ENCODE measurements at places on chromosomes 4 and X.
A peak's percentile ranks its signal among the peaks of the same experiment; 100 is the strongest.

- DNase-seq, result no peak
These were observed 21.6 kb downstream of the CENPU start for GRCh38 chr4:184712322-184712721.

GRCh38 chrX:79161655-79162054 is 17.2 kb downstream of the GPR174 start:
- DNase-seq, result no peak

GRCh38 chrX:7146020-7146702 is 1.4 kb upstream of the STS start:
- DNase-seq, result no peak

DNA sequence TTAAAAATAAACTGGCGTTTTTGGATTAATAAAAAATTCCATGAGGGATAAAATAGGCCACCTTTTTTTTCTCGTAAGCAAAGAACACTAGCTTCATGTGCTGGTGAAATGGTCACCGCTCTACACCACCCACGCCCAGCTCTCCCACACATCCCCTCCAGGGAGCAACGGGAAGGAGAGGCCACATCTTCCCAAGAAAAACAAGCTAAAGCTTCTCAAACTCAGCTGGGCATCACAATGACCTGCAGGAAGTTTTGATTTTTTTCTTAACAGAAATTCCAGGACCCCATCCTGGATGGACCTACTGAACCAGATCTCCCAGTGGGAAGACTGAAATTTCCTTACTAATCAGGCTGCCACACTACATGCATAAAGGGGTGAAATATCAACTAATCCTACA is 9.8 kb downstream of the TSPAN5 start:
- DNase-seq, result no peak

DNA sequence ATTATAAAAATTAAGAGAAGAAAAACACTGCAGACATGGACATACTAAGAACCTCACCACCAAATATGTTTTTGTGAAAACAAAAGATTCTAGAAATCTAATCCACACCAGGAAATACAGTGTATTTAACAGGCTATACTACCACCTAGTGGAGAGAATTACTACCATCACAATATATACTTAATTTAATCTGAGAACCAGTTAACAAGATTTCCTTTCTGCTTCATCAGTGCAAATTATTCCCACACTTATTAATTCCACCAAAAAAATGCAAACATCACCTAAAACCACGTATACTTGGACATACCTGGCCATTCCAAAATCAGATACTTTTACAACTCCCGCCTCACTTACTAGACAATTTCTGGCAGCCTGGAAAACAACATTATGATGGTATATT is 7.0 kb upstream of the TXK start:
- DNase-seq, result peak; percentile 33

DNA sequence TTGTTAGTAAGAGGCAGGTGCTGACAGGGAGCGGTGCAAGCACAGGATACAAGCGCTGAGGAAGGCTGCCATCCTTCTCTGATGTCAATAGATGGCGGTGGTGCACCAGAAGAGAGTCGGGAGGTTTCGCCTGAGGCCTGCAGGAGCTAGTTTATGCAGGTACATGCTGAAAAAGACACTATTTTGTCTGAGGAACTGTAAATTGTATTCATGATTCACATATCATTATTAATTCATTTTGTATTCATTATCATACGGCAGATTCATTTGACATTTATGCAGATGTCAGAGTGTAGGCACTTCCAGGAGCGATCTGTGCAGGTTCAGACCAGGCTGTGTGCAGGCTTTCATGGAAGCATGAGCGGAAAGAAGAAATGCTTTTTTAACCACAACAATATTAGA is 824.0 kb downstream of the STIM2 start:
- peak; percentile 41 for DNase-seq

DNA sequence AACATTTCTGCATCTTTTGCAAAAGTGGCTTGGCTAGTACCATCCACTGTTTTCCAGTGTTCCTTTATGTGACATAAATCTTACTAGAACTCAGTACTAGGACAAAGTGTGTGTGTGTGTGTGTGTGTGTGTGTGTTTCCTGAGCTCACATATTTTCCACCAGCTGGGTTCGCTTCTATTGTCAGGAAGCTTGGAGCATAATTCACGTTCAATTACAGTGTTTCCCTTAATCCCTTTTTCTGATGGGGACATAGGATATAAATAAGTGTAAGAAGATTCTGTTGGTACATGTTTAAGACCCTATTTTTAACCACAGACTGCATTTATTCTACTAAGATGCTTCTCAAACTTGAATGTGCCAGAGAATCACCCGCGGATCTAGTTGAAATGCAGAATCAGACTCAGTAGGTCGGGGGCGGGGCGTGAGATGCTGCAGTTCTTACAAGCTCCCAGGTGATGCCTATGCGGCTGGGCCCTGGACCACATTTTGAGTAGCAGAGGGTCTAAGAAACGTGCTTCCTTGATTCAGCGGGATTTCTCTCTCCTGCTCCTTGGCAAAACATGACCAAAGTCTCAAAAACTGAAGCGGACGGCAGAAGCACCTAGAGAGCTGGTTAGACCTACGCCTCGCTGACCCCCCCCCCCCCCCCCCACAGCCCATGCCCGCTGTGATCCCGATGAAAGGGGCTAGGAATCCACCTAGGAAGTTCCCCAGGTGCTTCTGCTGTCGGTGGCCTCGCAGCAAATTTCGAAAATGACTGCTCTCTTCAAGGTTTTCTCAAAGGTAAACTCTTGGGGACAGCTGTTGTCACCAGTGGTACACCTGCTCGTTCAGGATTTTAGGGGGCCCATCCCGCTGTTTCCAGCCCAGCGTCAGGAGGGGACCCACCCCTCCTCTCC is 797 bp downstream of the CD99L2 start:
- DNase-seq, result peak; percentile 68

GRCh38 chrX:38055170-38055847 is 49.0 kb downstream of the SYTL5 start:
- DNase-seq, result no peak

GRCh38 chr4:74202062-74202586 is 44.2 kb downstream of the MTHFD2L start:
- DNase-seq, result no peak

- peak; percentile 35 for DNase-seq
These were observed 50.4 kb downstream of the SPRY1 start for GRCh38 chr4:123446865-123447474.

DNA sequence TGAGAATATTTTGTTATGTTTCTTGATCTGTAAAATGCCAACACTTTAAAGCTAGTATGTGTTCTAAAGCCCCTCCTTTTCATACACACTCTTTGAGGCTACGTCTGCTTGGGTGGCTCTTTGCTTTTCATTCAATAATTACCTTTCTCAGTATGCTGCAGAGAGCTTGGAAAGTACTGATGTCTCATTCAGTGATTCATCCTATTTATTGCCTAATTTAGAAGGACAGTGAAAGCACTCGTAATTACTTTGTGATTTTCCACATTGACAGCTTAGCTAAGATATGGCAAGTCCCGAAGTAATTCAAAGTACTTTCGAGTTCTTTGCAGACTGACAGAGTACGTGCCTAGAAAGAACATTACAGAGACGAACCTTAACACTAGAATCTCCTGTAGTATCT is 57.2 kb downstream of the BMP15 start:
- DNase-seq, result no peak

GRCh38 chr4:185730387-185730786 is 81.6 kb downstream of the SORBS2 start:
- no peak for DNase-seq

DNA sequence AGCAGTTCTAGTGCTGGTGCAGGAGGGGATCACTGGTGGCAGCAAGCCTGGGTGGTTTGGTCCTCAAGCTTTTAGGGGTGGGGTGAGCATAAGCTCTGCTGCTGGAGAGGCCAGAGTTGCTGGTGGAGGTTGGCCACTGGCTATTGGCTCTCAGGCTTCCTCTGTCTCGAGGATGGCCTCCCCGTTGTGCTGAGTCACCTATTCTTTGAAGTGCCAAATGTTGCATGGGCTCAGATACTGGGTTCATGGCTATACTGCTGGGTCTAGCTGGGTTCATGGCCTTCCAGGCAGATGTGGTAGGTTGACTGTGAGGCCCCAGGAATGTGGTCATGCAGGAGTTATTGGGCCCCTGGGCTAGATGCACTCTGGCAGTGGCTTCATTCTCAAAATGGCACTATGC is 466.3 kb downstream of the NAF1 start:
- DNase-seq, result no peak

GRCh38 chr4:108731006-108731405 is 31.8 kb downstream of the ETNPPL start:
- no peak for DNase-seq

DNA sequence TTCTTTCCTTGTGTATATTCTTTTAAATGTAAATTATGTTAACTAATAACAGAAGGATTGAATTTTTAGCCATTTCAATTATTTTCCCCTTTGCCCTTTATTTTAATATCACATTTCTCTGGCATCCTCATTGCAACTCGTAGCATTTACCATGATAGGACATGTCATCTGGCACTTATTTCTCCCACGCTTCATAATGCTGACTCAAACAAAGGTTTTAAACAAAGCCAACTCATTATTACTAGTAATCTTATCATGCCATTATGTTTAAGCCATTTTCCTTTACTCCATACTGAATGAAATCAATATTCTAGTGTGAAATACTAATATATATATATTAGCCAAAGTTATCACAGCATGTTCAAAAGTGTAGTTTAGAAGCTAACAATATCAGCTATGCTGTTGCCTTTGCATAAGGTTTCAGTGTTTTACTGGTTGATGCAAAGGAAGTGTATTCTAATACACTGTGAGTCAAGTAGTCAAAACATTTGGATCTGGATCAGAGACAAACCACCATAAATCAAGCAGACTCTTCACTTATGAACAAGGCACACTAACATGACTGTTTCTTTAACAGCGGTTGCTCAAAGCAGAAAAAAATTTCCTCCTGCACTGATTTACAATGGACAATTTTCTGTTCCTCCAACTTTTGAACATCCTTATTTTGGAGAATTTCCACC is 281.6 kb downstream of the SLC7A11 start:
- no peak for DNase-seq

DNA sequence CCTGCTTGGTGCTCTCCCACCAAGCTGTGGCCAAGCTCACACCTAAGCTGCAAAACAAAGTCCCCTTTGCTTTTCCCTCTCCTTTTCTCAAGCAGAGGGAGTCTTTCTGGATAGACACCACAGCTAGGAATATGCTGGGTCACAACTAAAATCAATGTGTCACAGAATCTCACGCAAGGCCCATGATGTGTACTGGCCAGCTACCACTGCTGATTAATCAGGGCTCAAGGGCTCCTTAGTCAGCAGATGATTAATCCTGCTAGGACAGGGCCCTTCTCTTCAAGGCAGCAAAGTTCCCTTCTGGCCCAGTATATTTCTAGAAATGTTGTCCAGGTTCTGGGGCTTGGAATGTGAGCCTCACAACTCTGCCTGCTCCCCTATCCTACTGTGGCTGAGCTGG is 32.0 kb upstream of the TENT5D start:
- DNase-seq, result no peak

DNA sequence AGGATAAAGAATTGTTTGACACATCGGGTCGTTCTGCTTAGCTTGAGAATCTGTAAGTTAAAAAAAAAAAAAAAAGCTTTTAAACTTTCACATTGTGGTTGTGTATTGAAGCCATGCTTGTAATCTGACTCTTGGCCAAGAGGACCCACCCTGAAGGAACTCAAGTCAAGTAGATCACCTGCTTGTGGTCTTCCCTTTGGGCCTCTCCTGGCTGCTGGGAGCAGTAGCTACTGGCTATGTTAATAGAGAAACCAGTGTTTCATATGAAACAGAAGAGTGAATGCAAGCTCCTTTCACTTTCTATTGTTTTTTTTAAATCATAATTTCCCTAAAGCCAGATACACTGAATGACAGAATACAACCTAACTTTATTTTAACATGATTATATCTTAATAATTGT is 402.4 kb upstream of the NDST4 start:
- no peak for DNase-seq

DNA sequence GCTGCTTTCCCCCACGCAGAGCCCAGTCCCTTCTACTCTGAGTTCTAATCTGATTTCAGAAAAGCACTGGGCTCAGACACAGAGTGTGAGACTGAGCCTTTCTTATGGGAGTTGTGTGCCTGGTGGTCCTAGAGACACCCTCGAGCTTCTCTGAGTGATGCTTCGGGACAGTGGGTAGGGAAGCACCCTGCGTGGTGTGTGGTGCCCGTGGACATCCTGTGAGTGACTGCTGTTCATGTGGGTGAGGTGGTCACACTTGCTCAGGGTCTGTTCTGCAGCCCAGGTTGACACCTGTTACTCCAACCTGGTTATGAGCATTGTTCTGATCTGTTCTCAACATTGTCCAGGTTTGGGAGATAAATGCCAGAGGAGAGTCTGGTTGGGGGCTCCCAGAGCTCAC is 6.1 kb downstream of the GPR78 start:
- no peak for DNase-seq

DNA sequence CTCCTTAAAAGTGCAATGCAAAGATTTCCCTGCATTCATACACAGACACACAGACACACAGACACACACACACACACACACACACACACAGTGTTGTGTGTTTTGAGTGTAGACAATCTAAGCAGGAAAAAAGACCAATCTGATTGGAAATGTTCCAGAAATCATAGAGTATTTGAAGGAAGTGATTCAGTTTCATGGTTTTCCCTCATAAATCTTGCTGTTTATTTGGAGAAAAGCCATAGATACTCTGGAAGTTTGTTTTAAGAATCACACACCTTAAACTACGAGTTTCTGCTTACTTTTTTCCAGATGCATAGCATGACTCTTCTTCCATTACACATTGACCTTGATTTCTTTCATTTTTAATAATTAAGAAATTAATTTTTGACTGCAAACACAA is 298.5 kb upstream of the BMP3 start:
- no peak for DNase-seq

- DNase-seq, result no peak
These were observed 169.6 kb downstream of the CAMK2D start for GRCh38 chr4:113591982-113592381.

DNA sequence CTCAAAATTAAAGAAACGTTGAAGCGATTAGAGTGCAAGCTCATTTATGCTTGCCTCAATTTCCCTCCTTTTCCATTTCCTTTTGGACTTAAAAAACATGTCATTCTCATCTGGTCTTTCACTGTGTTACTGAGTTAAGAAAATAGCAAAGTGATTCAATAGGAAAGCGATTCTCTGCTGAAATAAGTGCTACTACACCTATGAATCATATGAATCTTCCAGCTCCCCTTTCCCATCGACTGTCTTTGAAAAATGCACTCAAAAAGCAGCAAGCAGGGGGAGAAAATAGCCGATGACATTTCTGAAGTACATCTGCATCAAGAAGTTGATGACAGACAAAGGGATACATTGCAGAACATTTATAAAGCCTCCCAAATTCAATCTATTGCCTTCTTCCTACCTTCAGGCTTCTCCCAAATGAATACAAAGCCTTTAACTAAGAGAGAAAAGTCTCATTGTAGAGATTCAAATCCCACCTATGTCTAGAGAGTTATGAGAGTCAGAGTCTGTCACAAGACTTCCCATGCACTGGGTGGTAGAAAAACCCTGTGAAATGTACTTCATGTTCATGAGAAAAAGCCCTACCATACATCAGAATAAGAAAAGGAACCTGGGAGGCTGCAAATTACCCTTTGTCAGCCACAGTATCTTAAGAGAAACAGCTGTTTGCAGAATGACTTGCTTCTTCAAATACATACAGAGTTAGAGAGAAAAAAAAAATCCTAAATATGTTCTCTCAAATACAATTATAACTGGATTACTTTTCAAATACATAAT is 78.9 kb downstream of the MBNL3 start:
- DNase-seq, result no peak
